ENCODE measurements at places on chromosomes 5 and 9.
A peak's percentile ranks its signal among the peaks of the same experiment; 100 is the strongest.

GRCh38 chr5:6194261-6194875 lies 184.0 kb downstream of the MED10 start:
- no peak for DNase-seq

GRCh38 chr5:122877518-122877917 lies 32.1 kb downstream of the SNX24 start:
- peak; percentile 74 for DNase-seq

DNA sequence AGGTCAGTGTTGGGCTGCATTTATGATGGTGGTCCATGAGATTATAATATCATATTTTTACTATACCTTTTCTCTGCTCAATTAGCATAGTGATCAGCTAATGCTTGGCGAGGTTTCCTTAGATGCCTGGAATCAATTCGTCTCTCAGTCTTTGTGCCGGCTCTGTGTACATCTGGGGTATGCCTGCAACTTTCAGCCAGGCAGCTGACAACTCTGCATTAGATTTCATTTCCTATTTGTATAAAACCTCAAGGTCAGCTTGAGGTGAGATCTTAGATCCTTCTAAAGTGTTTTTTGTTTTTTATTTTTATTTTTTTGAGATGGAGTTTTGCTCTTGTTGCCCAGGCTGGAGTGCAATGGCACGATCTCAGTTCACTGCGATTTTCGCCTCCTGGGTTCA lies 86.8 kb downstream of the MELK start:
- no peak for DNase-seq

DNA sequence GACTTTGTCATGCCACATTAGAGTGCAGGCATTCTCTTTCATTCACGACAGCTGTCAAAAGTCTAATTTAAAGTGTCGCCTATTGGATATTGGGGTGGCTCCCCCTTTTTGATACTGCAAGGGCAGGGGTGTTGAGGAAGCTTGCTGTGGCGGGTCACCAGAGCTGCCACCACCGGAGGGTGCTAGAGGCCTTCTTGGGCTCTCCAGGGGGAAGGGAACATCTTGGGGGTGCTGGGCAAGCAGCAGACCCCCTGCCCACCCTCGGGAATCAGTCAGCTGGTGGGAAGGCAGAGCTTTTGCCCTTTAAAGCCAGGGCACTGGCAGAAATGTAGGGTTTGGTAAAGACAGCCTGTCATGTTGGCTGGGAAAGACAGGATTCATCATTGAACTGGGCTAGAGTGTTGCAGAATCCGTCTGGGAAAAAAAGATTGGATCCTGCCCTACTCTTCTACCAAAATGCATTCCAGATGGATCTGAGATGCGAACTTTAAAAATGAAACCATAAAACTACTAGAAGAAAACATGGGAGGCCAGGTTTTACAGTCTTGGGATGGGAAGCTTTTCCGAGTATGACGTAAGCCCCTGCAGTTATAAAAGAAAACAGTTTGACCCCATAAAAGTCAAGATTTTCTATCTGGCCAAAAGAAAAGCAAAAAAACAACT lies 22.3 kb downstream of the COL5A1 start:
- DNase-seq, result no peak

DNA sequence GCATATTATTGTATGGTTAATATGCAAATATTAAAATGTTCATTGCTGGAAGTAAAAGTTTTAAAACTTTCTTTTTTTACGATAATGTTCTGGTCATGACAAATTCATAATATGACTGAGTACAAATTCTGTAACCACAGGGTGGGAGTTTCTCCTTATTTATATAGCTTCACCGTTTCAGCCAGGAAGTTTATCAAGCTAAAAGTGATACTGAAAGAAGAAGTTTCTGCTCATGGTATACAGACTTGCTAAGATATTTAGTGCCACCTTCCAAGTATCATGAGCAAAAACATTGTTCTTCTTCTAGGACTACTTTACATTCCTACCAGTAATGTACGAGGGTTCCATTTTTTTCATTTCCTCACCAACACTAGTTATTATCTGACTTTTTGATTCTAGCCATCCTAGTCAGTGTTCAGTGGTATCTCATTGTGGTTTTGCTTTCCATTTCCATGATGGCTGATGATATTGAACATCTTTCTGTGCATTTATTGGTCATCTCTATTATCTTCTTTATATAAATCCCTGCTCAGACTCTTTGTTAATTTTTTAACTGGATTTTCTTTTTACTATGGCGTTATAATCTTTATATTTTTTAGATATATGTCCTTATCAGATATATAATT lies 94.2 kb upstream of the PRRC1 start:
- DNase-seq, result peak; percentile 48
